ENCODE measurements at places on chromosomes 5 and 9.

- no peak for ATAC-seq
These were observed 20.0 kb downstream of the TMEFF1 start for GRCh38 chr9:100492952-100493351.

- ATAC-seq: no peak
These were observed 55.3 kb downstream of the ENTREP1 start for GRCh38 chr9:69380301-69380700.

- ATAC-seq: no peak
These were observed 2.9 kb upstream of the TGFBI start for GRCh38 chr5:136025900-136026299.

GRCh38 chr9:28892538-28892937, 1319.3 kb upstream of the C9orf72 start:
- no peak for ATAC-seq

GRCh38 chr9:109560470-109561132, 62.5 kb upstream of the PTPN3 start:
- ATAC-seq: no peak

GRCh38 chr9:118331622-118332045, 627.4 kb downstream of the TLR4 start:
- ATAC-seq: no peak

DNA sequence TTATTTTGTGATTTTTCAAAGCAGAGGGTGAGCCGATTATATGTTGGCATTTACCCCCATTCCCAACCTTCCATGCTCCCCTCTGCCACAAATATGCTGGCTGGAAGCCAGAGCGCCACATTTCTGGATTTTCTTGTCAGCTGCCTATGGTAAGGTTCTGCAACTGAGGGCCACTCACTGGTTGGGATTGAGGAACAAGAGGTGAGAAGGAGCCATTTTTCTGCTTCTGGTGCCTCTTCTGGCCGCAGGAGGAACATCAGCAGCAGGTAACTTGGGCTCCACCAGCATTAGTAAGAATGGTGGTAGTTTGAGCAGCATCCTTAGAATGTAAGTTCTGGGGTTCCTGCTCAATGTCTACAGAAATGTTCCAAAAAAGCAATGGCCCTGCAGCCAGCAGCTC, 159.5 kb upstream of the MAST4 start:
- no peak for ATAC-seq

GRCh38 chr9:79573412-79573923, 1.7 kb downstream of the TLE4 start:
- ATAC-seq: no peak

DNA sequence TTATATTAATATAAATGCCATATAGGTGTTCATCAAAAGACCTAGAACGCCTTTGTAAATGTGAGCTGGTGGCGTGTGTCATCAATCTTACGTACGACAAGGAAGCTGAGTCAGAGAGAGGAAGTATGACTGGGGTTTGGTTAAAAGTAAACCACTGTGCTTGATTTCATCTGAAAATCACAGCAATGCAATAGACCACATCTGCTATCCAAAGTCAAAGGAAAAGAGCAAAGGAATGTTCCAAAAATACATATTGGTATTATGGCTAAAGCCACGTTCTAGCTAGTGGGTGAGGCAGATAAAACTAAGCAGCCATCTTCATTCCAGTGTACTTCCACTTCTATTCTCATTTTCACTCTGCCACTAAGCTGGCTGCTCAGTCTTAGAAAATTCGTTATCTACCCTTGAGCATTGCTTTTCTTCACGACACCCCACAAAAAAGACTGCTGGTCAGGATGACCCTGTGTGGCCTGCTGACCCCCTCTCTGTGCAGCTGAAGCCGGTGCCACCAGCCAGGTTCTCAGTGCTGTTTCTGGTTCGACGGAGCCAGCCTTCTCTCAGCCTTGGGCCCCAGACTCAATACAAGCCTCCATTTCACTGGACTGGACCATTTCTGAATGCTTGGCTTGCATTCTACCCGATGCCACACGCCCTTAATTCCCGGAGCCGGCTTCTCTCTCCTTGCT, 23.8 kb downstream of the SHC3 start:
- peak; percentile 74 for ATAC-seq

GRCh38 chr5:169258372-169259000, 42.5 kb downstream of the SLIT3 start:
- no peak for ATAC-seq

- ATAC-seq: no peak
These were observed 64.7 kb downstream of the FGF1 start for GRCh38 chr5:142621227-142621626.
